Activated naive CD4-positive, alpha-beta T cell treated with anti-CD3 and anti-CD28 coated beads, Interleukin-2, amount 50 U/mL, for 16 hours (primary cell): ENCODE measurements at places on chromosomes 13 and 19.

DNA sequence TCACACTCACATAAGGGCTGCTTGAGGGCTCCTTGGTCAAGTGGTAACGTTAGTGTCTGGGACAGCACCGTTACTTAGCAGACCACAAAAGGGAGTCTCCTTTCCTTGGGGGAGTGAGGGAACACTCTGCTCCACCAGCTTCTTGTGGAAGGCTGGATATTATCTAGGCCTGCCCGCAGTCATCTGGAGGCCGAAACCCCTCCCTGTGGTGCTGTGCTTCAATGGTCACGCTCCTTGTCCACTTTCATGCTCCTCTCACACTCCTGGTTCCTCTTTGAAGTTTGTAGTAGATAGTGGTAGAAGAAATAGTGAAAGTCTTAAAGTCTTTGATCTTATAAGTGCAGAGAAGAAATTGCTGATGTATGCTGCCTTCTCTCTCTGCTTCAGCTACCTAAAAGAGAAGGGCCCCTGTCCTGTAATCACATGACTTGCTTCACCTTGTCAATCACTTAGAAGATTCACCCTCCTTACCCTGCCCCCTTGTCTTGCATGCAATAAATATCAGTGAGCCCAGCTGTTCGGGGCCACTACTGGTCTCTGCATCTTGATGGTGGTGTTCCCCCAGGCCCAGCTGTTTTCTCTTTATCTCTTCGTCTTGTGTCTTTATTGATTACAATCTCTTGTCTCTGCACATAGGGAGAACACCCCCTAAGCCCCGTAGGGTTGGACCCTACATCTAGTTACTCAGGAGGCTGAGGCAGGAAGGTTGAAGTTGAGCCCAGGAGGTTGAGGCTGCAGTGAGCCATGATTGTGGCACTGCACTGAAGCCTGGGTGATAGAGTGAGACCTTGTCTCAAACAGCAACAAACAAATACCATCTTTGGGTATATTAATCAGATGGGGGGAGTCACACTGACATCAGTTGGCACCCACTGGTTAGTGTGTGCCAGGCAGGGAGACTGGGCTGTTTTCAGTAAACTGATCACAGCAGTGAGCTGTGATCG lies 11.6 kb upstream of the MZF1 start:
- no peak for DNase-seq

GRCh38 chr13:79295906-79296706 lies 109.9 kb downstream of the RBM26 start:
- no peak for DNase-seq

- no peak for DNase-seq
Observed at GRCh38 chr13:46753137-46753536, 43.8 kb downstream of the ESD start.

DNA sequence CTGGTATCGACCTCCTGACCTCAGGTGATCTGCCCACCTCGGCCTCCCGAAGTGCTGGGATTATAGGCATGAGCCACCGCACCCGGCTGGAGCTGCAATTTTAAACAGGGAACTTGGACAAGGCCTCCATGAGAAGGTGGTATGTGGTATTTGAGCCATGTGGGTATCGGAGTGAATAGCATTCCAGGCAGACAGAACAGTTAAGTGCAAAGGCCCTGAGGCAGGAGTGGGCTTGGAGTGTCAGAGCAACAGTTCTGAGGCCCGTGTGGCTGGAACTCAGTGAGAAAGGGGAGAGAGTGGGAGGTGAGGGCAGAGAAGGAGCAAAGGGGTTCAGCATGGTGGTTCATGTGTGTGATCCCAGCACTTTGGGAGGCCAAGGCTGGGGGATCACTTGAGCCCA lies 2.9 kb downstream of the RCN3 start:
- no peak for DNase-seq
